ENCODE measurements at places on chromosomes 1 and 21.

DNA sequence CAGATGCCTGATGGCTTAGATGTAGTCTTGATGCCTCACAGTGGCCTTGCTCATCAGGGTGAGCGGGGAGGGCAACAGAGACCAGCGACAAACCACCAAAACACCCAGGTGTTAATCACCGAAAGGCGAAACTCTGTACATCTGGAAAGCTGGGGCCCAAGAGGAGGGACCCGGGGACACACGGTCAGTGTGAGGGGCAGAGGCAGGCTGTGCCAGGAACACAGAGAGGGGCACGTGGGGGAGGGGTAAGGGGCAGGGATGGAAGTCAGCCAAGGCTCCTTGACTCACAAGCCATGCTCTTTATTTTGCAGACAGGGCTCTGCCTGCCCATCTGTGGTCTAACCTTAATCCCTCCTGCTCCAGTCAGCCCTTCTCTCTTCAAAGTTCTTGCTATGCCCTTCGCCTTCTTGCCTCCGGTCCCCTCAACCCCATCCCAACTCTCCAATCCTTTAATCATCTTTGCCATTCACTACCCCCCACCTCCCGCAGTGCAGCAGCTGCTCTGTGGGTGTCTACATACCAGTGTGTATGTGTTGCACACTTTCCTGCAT lies 4.3 kb downstream of the MEF2D start:
- no peak for DNase-seq

GRCh38 chr1:29524285-29525065 lies 288.2 kb downstream of the PTPRU start:
- DNase-seq = no peak

GRCh38 chr1:201205036-201205435 lies 14.4 kb downstream of the IGFN1 start:
- DNase-seq = no peak

GRCh38 chr1:211643324-211644212 lies 31.9 kb downstream of the NEK2 start:
- peak; percentile 72 for DNase-seq

DNA sequence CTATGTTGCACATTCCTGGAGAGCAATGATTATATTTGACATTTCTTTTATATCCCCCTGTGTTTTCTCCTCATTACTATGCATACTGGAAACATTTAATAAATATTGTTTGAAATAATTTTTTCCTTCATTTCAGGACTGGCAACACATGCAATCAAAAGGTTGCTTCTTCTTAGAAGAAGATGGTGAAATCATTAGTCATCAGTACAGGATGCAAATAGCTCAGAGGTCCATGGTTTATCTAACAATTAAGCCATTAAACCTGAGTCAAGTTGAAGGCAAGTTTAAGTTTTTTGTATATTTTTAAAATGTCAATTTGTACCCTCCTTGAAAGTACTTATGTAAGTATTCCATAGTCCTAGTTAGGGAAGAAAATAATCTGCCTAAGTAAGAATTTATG lies 22.5 kb downstream of the EFCAB7 start:
- no peak for DNase-seq

DNA sequence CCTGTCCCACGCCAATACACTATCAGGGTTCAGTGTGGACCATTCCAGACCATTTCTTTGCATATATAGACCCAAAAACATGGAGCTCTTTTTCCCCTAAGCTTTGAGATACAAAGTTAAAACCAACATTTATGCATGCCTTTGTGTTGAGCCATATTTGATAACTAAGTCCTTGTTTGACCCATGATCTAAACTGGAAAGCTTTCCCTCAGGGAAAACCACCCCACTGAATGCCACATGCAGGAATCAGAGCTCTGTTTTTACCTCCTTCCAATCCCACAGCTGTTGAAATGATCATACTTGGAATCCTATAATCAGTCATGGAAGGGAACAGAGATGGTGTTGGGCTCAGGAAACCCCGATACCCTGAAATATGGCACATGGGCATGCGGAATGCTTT lies 14.8 kb upstream of the SLC45A1 start:
- no peak for DNase-seq

DNA sequence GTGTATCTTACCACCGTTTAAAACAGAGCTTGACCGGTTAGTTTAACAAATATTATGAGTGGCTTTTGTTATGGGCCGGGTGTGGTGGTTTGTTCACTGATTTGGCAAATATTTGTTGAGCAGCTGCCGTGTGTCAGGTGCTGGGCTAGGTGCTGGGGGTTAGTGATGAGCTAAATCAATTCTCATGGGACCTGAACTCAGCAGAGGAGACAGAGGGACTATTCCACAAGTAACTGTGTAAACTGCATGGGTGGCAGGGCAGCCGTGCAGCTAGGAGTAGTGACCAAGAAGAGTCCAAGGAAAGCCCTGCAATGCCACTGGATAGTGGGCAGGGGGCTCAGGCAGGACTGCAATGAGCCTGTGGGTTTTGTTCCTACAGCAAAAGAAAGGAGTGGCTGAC lies 11.2 kb upstream of the C2CD2 start:
- DNase-seq = peak; percentile 63

- no peak for DNase-seq
Observed at GRCh38 chr21:42151148-42151947, 67.6 kb upstream of the ABCG1 start.

- no peak for DNase-seq
Observed at GRCh38 chr21:41361053-41361785, 608 bp upstream of the MX2 start.

DNA sequence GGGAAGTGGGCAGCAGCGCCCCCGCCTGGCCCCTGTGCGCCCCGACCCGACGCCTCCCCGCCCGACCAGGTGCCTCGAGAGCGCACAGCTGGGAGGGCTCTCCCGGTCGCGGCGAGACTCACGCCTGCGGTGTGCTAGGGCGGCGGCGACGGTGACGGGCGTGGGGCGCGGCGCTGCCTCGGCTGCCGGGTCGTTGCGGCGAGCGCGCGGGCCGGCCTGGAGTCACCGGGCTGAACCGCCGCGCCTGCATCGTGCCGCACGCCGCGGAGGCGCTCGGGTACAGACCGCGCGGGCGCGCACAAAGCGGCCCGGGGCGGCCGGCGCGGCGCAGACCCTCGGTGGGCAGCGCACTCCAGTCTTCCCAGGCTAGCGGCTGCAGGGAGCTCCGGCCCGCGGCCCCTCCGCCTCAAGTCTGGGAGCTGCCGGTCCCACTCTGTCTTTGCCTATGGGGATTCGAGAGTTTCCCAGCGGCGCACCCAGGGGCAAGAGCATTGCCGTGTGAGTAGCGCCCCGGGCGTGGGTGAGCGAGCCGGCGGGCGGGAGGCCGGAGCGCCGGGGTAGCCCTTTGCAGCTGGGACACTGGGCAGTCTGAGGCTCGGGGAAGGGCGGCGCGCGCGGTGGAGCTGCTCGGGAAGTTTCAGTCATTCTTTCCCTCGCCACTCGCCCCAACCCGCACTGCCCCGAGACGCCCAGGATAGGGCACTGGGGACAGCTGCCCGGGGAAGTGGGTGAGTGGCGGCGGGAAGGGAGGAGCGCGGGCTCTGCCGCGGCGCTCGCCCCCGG lies at the start of gene SLC35F3:
TSS of gene SLC35F3 (plus strand) at position 44 of the 783 bp plus-strand sequence.
- DNase-seq = peak; percentile 79

GRCh38 chr1:170086399-170087032 lies 12.0 kb upstream of the KIFAP3 start:
- DNase-seq = no peak

DNA sequence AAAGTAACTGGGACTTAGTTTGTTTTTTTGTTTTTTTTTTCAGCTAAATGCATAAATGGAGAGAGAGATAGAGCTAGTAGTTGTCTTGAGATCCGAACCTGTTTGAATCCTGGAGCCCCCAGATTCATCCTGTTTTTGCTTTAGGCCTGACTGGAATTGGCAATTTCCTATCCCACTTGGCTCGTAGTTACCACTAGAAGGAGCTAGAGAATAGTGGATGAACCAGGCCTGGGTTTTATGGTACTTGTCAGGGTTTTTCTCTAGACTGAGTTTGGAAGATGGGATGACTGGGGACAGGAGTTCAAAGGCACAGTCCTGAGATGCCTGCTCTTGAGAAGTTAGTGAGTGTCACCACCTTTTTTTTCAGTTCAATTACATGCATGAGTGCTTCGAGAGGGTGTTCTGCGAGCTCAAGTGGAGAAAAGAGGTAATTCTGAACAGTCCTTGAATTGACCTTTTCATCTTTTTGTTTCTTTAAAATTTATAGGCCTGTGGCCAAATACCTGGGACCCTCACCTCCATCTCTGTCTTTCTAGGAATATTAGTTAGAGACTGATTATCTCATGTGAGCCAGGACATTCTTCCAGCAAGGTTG lies 23.4 kb downstream of the CELF3 start:
- DNase-seq = peak; percentile 5

DNA sequence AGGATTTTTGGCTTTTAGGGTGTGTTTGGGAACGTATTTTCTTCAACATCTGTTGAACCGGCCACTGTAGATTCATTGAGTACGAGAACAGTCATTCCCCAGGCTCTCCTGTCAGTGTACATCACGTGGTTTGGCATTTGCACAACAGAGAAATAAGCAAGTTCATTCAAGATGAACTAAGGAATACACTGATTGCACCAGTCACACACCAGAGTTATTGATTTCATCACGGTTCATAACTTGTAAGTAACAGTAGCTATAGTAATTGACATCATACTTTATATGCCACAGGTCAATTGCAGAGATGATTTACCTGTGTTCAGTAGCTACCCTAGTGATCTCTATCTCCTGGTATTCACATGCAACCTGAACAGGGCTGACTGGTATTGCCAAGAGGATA lies 90.7 kb upstream of the ETS2 start:
- no peak for DNase-seq

DNA sequence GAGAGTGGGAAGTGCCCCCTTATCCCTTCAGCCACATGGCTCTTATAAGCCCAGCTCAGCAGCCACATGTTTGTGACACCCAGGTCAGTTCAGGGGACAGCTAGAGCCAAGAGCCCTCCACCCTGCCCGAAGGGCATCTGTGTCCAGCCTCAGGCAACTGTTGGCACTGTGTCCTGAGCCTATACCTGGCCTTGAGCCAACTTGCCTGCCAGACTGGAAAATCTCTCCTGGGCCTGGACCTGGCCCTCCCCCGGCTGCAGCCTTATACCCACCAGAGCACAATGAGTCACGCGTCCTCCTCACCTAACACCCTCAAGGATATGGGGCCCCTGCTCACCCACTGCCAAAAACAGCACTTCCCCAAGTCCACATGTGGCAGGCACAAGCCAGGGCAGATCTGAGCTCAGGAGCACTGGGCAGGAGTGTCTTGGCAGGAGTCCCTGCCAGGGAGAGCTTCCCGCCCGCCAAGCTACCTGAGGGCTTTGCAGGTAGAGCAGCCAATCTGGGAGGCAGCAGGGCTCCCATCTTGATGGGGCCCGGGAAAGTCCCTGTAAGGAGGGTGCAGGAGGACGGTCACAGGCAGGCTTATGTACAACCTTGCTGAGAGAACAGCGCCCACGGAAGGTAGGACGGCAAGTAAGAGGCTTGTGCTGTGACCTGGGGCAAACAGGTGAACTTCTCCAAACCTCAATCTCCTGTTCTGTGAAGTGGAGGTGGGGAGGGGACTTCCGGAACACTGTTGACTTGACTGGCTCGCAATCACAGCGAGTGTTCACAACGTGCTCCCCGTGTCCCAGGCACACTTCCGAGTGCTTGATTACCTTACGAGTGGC lies 19.8 kb upstream of the HSPG2 start:
- DNase-seq = no peak

GRCh38 chr1:245604979-245605378 lies 450.2 kb downstream of the KIF26B start:
- no peak for DNase-seq

GRCh38 chr1:119673171-119673940 lies 25.3 kb upstream of the ZNF697 start:
- DNase-seq = no peak

GRCh38 chr1:196577386-196577785 lies 30.9 kb downstream of the KCNT2 start:
- DNase-seq = no peak

DNA sequence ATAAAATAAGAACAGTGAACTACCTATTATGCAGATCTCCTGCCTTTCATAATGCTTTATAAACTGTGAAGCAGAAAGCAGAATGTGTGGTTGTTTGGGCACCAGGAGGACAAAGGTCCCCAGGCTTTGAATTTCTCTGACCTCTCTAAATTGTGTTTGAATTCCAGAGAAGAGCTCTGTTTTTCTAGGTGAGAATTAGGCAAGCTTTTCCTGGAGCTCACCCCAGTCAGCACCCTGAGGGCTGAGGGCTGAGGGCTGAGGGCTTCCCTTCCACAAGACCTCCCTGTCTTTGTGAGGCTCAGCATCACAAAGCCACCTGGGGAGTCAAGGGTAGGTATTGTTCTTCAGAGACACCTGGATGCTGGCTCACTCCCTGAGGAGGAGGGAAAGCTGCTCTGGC lies 45.5 kb upstream of the LRIG2 start:
- DNase-seq = no peak

- DNase-seq = no peak
Observed at GRCh38 chr1:59004755-59005154, 220.9 kb upstream of the JUN start.

- peak; percentile 28 for DNase-seq
Observed at GRCh38 chr1:228101994-228102790, 933 bp downstream of the C1orf35 start.

DNA sequence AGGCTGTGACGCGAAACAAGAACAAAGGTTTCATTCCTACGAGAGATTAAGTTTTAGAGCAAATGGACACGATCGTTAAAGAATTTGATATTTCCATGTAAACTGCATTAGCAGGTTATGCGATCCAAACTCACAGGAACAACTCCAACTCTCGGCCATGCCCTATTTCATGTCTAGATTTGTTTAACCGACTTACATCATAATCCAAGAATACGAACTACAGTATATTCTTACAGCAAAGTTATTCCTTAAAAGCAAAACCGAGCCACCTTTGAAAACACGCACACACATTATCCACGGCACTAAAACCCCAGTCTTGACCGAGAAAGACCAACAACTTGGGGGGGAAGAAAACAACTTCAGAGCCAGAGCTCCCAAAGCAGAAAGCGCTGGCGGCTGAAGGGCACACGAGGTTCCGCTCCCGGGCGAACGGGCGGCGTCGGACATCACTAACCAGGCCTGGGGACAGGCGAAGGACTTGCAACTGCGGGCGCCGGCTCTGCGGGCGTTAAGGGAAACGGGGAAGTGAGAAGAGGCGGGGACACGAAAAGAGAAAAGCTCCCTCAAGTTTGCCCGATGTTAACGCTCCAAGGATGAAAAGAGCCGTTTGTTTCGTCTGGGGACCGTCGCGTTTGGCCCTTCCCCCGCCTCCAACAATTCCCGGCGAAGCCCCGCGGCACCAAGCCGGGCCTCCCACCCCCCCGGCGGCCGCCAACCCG lies 690 bp downstream of the B3GALNT2 start:
- DNase-seq = peak; percentile 37

GRCh38 chr1:162757476-162757875 lies 33.0 kb upstream of the HSD17B7 start:
- no peak for DNase-seq

- no peak for DNase-seq
Observed at GRCh38 chr1:14778541-14778897, 180.0 kb downstream of the KAZN start.

DNA sequence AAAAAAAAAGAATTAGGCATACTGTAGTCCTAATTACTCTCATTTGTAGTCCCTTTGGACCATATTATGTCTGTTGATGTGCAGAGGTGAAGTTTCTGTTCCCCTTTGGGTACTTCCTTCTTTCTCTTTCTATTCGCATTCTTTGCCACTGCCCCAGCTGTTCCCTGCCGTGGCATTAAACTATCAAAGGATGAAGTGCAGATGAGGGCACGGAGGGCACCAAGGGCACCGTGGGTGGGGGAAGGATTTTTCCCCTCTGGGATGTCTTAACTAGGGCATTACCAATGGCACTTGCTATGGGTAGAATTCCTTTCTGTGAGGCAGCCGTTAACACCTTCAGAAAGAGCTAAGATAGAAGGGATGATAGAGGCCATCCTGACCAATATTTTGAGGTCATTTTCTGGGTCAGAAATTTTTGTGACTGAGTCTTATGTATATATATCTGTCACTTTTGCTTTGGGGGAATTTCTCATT lies 4.9 kb upstream of the MAPKAPK2 start:
- DNase-seq = no peak

Measured in NCI-H2171 (cell line).